ENCODE measurements at places on chromosomes 4 and X.
A peak's percentile ranks its signal among the peaks of the same experiment; 100 is the strongest.

- no peak for DNase-seq
These were observed 44.2 kb downstream of the MID1IP1 start for GRCh38 chrX:38845426-38845825.

DNA sequence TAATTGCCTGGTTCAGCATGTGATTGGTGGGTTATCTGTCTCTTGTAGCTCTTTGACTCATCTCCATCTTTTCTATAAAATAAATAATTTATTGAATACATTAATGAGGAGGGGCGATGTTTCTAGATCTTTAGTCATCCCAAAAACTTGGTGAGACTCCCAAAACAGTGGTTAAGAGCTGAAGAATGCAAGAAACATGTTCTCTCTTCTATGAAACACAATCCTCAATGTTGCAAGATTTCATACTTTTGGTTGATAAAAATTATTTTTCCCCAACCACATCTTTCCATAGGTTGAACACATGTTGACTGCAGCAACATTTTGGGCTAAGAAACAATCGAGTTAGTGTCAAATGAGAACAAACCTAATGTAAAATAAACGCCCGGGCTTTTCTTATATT lies 1.2 kb upstream of the TMEM47 start:
- DNase-seq, result no peak

GRCh38 chr4:83093060-83093640 lies 21.4 kb downstream of the PLAC8 start:
- no peak for DNase-seq

GRCh38 chrX:13463608-13464007 lies 105.8 kb upstream of the EGFL6 start:
- DNase-seq, result peak; percentile 98

DNA sequence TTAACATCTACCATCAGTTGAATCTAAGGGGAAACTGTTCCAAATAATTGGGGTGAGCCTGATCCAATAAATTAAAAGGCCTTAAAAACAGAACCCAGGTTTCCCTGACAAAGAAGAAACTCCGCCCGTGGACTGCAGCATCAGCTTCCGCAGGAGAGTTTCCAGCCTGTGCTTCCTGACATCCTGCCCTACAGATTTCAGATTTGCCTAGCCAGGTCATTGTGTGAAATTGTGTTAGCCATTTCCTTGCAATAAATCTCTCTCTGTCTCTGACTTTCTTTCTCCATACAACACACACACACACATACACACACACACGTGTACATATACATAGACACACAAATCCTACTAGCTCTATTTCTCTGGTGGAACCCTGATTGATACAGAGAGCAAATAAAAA lies 48.3 kb upstream of the LCORL start:
- DNase-seq, result no peak

DNA sequence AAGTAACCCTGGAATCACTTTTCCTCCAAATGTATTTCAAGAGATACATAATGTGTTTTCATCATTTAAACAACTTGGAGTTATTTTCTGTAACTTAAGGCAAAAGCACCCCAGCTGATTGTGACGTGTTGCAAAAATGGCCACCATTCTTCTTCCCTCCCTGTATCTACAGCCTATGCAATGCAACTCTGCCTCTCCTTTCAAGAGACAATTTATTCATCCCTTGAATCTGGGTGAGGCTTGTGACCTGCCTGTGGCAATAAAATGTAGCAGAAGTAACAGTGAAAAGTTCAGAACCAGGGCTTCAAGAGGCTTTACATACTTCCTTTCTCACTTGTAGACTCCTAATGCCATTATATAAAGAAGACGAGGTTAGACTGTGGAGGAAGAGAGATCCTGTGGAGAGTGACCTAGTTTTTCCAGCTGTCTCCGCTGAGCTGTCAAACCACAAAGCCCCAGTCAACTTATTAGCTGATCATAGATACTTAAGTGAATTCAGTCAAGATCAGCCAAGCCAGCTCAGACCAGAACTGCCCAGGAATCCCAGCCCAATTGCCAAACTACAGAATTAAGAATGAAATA lies 81.0 kb upstream of the KLF3 start:
- peak; percentile 93 for DNase-seq

DNA sequence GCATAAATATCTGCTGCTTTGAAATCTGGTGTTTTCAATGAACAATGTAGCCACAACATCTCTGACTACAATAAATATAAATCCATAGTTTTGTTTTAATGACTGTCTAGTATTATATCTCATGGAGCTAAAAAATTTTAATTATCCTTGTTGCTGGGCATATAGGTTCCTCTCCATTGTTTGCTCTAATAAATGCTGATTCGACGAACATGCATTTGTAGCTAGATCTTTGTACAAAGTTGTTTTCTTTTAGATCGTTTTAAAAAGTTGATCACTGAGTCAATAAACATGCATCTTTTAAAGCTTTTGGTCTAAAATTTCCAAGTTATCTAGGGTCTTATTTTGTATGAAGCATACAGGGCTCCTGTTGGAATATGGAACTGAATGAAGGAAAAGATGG lies 130.5 kb upstream of the GPR101 start:
- DNase-seq, result no peak

GRCh38 chr4:174451718-174452296 lies 70.5 kb downstream of the HPGD start:
- no peak for DNase-seq

GRCh38 chr4:153634738-153635353 lies 49.2 kb upstream of the TLR2 start:
- DNase-seq, result peak; percentile 33

GRCh38 chr4:74715706-74716435 lies 78.5 kb downstream of the BTC start:
- DNase-seq, result no peak
